Activated CD4-positive, alpha-beta T cell treated with anti-CD3 and anti-CD28 coated beads, Interleukin-2, amount 50 U/mL, for 4 hours (primary cell): ENCODE measurements at places on chromosomes 16 and 17.

DNA sequence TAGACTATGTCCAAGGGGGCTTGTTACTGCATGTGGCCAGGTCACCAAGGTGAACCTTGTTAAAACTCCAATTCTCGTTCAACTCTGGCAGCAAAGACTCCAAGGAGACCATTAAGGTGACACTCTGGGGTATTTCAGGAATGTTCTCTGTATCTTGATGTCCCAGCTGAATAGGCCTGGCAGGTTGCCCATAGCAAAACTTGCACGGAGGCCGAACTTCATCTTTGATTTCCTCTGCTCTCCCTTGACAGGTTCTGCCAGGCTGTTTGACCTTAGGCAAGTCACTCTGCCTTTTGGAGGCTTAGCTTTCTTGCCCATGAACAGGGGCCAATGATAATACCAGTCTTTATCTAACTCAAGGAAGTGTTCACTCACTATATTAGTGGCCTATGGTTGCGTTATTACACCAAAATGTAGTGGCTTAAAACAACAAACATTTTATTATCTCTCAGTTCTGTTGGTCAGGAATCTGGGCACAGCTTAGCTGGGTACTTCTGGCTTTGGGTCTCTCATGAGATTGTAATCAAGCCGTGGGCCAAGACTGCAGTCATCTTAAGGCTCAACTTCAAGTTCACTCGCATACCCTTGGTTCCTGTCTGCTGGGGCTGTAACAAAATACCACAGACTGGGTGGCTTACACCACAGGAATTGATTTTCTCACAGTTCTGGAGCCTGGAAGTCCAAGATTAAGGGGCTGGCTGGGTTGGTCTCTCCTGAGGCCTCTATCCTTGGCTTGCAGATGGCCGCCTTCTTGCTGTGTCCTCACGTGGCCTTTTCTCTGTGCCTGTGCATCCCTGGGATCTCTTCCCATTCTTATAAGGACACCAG is 168.5 kb downstream of the UTP18 start:
- no peak for DNase-seq

- no peak for DNase-seq
These were observed 27.9 kb upstream of the DBNDD1 start for GRCh38 chr16:90046971-90047713.

- no peak for DNase-seq
These were observed 43.7 kb downstream of the CMTM4 start for GRCh38 chr16:66652661-66653360.

- no peak for DNase-seq
These were observed 2.0 kb downstream of the SOCS3 start for GRCh38 chr17:78357672-78358537.

GRCh38 chr17:33210285-33210684 is 82.8 kb downstream of the ASIC2 start:
- DNase-seq: no peak

DNA sequence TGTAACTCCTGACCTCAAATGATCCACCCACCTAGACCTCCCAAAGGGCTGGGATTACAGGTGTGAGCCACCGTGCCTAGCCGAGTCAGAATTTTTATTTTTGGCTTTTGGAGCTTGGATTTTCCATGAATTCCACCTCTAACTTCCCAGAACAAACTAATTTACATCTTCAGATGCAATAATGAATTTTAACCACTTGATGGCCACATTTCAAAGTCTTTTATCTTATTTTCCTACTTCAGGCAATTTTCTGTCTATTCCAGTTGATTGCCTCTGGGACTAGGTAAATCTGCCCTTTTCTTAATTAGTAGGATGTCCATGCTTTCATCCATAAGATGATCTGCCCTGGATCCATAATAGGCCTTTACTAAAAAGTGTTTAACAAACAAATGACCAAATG is 156.4 kb upstream of the ANKFN1 start:
- DNase-seq: no peak

DNA sequence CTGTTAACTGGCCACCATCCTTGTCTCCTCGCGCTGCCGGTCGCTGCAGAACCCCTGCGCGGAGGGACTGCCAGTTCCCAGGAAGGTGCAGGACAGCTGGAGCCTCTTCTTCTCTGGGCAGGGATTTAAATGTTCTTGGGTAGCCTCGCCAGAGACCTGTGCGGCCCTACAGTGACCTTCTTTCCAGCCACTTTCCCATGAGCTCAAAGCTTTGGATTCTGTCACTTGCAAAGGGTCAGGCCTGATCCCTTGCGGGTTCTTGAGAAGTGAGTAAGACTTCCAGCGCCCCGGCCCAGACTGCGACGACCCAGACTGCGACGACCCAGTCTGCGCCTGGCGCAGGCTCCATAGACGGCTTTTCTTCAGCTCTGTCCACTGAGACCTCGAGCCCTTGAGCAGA is 1.4 kb upstream of the SLFN5 start:
- DNase-seq: peak; percentile 45
